ENCODE measurements at places on chromosomes 16 and 17. TPM values are rescaled to one million over a fixed set of nuclear protein-coding genes. Genes with fewer than 3 reads are reported as not detected.

SEC14L5 gene
- 0.59 TPM for total RNA-seq

NCBP3 gene
- total RNA-seq, result 13.6 TPM

PIGL gene
- total RNA-seq, result 22.3 TPM

NEUROD2 gene
- not detected for total RNA-seq

REXO5 gene
- total RNA-seq, result 8.8 TPM

CCL3 gene
- total RNA-seq, result not detected
